Suprapubic skin (tissue), 4 donors: ENCODE measurements at places on chromosomes 11 and 22. TPM values are rescaled to one million over a fixed set of nuclear protein-coding genes. Genes with fewer than 3 reads are reported as not detected.

DNA sequence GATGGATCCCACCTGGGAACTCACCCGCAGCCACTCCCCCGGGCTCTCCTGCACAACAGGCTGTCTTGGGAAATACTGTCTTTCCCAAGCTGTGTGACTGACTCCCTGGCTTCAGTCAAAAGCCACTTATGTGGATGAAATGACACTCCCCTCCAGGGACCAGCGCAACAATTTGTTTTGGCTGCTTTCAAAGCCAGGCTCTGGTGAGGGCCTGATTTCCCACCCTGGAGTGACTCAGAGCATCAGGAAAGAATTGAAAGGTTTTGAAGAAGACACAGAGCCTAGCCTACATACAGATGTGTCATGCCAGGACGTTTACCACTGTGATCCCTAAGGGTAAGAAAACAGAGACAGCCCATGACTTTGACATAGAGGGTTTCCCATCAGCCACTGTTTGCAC, 550.5 kb downstream of the MIAT start:
- no peak for DNase-seq

DNA sequence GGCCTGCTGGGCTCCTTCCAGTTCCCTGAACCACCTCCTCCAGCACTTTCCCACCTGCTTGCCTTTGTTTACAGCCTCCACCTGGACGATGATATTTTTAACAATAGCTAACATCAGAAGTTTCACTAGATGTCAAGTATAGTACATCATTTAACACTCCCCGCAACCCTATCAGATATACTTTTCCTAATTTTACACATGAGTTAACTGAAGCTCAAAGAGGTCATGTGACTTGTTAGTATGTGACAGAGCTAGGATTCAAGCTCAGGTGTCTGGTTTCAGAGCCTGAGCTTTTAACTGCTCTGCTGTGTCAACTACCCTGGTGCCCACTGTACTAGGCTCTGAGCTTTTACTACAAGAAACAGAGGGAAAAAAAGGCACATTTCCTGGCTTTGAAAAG, 14.3 kb upstream of the HPX start:
- DNase-seq, result no peak

DNA sequence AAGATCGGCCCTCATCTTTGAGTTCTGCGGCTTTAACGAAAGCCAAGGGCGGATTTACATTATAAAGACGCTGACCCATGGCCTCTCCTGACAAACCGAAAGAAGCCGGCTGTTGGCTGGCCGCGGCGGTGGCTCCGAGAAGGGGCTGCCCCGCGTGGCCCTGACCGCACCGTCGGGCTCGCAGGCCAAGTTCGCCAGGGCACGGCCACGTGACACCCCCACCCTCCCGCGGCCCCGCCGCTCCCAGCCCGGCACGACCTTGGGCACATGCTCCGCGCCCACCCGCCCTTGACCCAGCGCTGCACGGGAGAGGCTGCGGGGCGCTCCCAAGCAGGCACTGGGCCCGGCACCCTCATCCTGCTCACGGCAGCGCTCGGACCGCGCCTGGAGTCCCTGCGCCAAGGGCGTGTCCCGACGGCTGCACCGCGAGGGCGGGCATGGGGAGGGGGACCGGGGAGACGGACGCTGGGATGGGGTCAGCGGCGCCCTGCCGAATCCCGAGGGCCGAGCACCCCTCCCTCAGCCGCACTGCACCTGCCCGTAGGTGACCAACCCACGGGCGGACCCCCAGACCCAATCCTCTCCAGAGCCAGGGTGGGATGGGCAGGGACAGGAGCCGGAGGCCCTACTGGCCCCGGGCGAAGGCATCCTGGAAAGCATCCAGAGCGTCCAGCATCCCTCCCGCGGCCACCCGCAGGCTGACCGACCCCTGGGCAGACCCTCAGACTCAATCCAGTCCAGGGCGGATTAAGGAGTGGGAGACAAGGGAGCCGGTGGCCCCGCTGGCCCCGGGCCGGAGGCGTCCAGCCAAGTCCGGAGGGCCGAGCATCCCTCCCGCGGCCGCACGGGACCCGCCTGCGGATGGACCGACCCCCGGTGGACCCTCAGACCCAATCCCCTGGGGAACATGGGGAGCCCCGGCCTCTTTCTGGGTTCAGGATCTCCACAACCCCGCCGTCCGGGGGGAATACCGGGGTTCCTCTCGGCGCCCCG, 759 bp downstream of the CPT1A start:
- DNase-seq, result peak; percentile 79

DNA sequence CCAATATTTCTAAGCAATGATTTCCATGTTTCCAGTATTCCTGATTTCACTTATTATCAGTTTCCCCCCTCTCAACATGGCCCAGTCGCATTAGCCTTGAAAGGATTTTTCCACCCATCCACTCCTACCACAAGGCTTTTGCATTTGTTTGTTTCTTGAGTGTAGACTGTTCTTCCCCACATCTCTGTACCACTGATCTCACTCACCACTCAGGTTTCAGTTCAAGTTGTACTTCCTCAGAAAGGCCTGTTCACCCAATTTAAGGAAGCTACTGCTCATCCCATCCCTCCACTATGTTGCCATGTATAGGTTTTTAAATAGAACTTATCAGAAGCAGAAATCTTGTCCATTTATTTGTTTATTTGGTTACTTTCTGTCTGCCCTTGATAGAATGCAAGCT, 472.3 kb downstream of the FAM181B start:
- DNase-seq, result no peak

Gene MYO7A
- total RNA-seq, result 1.9 TPM

Gene ART1
- total RNA-seq, result not detected

Gene CLMP
- 21.7 TPM for total RNA-seq

DNA sequence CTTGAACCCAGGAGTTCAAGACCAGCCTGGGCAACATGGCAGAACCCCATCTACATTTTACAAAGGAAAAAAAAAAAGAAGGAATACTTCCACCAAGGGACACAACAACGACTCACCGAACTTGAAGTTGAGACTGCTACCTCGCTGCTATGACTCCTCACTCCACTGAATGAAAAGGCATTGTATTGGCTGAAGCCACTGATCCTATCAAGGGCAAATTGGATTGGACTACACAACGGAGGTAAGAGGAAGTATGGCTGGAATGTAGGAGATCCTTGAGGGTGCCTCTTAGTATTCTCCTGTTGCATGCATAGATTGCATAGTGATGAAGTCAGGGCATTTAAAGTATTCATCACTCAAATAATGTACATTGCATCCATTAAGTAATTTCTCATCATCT, 97.9 kb downstream of the CWF19L2 start:
- no peak for DNase-seq

Gene TCN1
- 2.0 TPM for total RNA-seq

Gene SLC6A5
- not detected for total RNA-seq

Gene GNG3
- not detected for total RNA-seq

Gene NDUFC2
- total RNA-seq, result 117 TPM

GRCh38 chr11:61751384-61751783, 1.1 kb upstream of the MYRF start:
- no peak for DNase-seq

- DNase-seq, result no peak
These were observed 133.9 kb downstream of the SLC1A2 start for GRCh38 chr11:35285471-35285870.

- peak; percentile 79 for DNase-seq
These were observed 39.2 kb upstream of the IGLL5 start for GRCh38 chr22:22848364-22848866.

Gene PNPLA5
- 2.5 TPM for total RNA-seq

- DNase-seq, result no peak
These were observed 42.9 kb upstream of the TPBGL start for GRCh38 chr11:75197512-75198277.

- DNase-seq, result peak; percentile 81
These were observed 4.5 kb downstream of the NEAT1 start for GRCh38 chr11:65426839-65427690.

DNA sequence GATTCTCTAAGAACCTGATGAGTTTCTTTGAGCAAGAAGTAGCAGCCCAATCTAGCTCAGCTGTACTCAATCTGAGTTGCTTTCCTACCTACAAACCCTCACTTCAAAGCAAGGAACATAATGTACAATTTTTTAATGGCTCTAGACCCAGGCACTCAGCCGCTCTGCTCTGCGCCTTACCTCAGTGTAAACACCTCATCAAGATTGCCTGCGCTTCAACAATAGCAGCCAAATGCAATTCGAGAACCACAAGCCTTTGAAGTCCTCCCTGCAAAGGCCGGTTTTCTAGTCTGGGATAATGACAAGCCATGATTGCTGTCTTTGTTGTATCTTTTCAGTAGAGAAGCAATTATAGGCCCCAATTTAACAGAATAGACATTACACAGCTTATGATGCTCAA, 38.0 kb downstream of the JHY start:
- DNase-seq, result no peak

DNA sequence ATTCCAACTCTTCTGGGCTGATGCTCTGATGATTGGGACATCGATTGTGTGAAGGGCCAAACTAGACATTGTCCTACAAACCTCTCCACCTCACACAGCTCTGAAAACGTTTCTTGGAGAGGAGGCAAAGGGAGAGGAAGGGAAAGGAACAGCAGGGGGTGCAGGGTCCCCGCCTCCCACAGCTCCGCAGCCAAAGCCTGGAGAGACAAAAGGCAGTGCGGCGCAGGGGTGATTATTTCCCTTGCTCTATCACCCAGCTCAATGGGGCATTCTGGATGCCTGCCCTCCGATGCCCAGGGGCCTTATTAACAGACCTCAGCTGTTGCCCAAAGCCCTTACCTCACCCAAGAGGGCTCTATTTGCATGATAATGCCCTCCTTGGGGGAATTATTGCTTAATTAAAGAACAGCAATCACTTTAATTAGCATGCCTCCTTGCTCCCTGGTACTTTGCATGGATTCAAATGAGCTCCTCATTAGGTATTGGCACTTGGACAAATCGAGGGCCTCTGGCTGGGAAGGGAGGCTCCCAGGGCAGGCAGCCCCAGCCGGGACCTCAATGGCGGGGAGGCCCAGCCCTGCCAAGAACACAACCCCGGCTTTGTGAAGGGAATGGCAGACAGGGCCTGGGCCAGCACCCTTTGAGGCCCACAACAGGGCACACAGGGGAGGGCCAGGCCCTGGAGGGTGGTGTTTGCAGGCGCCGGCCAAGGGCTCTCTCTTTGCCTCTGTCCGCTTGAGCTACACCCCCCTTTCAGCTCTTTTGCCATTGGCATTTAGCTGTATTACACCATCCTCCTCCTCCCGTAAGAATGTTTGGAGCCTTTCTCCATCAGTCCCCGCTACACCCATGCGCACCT, 19.8 kb upstream of the CDON start:
- DNase-seq, result no peak

GRCh38 chr11:34560511-34560910, 46.9 kb upstream of the ELF5 start:
- DNase-seq, result no peak

Gene LINC01488
- not detected for total RNA-seq

- DNase-seq, result no peak
These were observed 15.9 kb downstream of the TRIM29 start for GRCh38 chr11:120121914-120122473.

Gene FUT4
- 3.5 TPM for total RNA-seq

DNA sequence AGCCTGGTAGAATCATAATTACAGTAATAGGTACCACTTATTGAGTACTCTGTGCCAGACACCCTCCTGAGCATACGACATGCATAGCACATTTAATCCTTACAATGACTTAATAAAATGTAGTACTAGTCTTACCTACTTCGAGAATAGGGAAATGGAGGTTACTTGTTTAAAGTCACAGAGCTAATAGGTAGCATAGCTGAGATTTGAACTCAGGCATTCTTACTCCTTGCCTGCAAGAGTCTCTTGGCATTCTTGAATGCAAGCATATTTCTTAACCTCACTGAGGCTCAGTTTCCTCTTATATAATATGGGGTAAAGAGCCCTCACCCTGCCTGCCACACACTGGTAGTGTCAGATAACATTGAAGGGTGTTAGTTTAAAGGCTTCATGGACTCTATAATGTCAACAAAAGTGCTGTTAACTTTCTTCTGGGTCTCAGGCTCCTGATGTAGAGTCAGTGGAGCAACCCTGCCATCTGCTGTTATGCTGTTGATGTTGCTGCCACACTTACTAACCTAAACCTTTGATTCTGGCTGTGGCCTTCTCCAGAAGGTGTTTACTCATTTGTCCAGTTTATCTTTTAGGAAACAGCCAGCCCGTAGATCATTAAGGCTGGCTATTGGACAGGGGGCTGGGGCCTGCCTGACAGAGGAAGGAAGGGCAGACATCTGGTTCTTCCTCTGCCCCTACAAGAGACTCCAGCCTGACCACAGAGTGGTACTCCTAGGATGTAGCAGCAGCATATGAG, 18.9 kb downstream of the LIMK2 start:
- no peak for DNase-seq

- no peak for DNase-seq
These were observed 73.2 kb downstream of the RRM1 start for GRCh38 chr11:4167758-4168157.

- DNase-seq, result no peak
These were observed 19.8 kb downstream of the PRMT3 start for GRCh38 chr11:20407344-20407743.

DNA sequence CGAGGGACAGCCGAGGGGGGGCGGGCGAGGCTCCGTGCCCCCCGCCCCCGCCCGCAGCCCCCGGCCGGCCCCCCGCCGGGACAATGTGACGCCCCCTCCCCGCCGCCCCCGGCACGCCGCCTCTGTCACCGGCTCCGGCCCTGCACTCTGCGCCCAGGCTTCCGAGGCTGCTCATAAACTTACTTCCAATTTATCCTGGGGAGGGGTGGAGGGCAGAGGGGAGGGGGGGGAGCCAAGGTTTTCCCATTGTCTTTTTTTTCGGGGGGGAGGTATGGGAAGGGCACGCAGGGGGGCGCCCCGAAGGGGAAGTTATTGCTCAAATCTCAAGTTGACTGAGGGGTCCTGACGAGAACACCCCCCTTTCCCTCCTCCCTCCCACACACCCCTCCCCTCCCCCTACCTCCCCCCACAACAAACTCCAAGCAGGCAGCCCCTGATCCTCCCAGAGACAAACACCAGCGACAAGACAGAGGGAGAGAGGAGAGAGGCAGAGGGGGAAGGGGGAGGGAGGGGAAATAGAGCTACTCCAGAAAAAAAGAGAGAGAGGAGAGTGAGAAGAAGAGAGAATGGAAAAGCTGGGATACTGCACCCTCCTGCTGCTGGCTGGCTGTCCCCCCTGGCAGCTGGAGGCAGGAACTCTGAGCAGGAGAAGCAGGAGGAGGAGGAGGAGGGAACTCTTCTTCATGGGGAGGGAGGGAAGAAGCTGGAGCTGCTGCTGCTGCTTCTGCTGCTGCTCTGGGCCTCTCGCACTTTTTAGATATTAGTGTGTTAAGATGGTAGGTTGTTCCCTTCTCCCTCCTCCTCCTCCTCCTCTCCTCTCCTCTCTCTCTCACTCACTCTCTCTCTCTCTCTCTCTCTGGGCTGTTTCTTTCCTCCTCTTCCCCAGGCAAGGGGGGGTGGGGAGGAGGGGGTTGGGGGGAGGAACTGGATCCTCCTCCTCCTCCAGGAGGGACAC, 631 bp downstream of the PHF21A start:
- DNase-seq, result no peak

Gene OR5D16
- not detected for total RNA-seq

- no peak for DNase-seq
These were observed 4.3 kb downstream of the VPREB1 start for GRCh38 chr22:22248878-22249277.

- no peak for DNase-seq
These were observed 327.1 kb downstream of the FAM181B start for GRCh38 chr11:82406611-82407010.

GRCh38 chr11:9739123-9739900, 75.4 kb downstream of the SWAP70 start:
- DNase-seq, result no peak
